ENCODE measurements at places on chromosomes 2 and 18.

GRCh38 chr2:120825370-120826259 is 89.9 kb downstream of the GLI2 start:
- no peak for DNase-seq

DNA sequence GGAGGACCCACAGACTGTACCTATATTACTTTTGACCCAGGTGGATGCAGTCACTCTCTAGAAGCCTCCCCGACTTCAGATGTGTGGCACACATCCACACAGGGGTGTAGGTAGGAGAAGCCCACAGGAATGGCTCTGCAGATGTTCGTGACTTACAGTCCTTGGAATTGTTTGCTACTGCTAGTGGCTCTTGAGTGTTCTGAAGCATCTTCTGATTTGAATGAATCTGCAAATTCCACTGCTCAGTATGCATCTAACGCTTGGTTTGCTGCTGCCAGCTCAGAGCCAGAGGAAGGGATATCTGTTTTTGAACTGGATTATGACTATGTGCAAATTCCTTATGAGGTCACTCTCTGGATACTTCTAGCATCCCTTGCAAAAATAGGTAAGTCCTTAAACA is 605 bp downstream of the SLC9A4 start:
- peak; percentile 50 for DNase-seq

- no peak for DNase-seq
Observed at GRCh38 chr18:66048406-66048805, 297.6 kb downstream of the CDH7 start.

GRCh38 chr18:59640721-59641120 is 56.5 kb downstream of the CCBE1 start:
- no peak for DNase-seq

DNA sequence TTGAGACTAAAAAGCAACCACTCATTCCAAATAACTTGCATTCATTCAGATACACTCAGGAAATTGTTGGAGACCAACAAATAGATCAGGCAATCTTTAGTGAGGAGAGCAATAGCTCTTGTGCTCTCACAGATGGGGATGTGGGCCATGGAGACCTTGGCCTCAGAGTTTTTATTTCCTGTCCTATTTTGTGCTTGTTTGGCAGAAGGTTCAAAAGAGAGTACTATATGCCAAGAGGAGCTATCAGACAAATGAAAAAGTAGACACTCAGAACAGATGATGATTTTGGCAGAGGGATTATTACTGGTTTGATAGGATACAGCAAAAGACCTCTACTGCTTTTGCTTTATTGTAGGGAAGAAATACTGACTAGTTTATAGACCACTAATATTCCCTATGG is 230.2 kb downstream of the KCNE4 start:
- no peak for DNase-seq
